Stimulated activated CD8-positive, alpha-beta memory T cell treated with anti-CD3 and anti-CD28 coated beads, Interleukin-2, amount 100 ng/mL, for 48 hours (primary cell): ENCODE measurements at places on chromosomes 1 and 21.

DNA sequence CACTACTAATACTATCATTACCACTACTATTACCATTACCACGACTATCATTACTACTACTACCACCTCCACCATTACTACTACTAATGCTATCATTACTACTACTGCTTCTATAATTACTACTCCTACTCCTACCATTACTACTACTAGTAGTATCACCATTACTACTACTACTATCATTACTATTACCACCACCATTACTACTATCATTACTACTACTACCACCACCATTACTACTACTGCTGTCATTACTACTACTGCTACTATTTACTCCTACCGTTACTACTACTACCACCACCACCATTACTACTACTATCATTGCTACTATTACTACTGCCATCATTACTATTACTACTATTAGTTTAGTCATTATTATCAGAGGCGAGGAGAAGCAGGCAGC is 140.9 kb upstream of the KCNJ15 start:
- DNase-seq, result no peak

- no peak for DNase-seq
Measured at GRCh38 chr1:153827168-153827964, 52.2 kb downstream of the SLC27A3 start.

- DNase-seq, result no peak
Measured at GRCh38 chr1:159005676-159006075, 4.0 kb upstream of the IFI16 start.

GRCh38 chr1:4128616-4129015 is 228.5 kb upstream of the C1orf174 start:
- no peak for DNase-seq

DNA sequence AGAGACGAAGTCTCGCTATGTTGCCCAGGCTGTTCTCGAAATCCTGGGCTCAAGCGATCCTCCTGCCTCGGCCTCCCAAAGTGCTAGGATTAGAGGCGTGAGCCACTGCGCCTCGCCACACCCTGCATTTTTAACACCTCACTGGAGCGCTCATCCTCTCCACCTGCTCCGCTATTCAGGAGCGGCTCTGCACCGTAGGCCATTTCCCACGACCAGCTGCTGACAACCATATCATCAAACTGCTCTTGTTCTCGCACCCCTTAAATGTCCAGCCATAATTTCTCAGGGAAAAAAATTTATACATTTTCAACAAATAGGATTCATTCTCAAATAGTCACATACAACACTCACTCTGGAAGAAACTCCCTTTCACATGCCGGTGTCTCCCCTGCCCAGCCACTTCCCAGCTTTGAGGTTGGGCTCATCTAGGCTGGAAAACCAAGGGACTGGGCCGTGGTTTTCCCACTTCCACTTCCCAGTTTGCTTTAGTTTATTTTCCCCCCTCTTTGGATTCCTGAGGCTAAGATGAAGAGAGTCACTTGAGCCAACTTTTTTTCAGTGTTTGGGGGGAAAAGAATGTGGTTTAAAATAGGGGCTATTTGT is 639 bp upstream of the IPO9 start:
- no peak for DNase-seq

- no peak for DNase-seq
Measured at GRCh38 chr1:37661401-37661800, 26.7 kb upstream of the RSPO1 start.

DNA sequence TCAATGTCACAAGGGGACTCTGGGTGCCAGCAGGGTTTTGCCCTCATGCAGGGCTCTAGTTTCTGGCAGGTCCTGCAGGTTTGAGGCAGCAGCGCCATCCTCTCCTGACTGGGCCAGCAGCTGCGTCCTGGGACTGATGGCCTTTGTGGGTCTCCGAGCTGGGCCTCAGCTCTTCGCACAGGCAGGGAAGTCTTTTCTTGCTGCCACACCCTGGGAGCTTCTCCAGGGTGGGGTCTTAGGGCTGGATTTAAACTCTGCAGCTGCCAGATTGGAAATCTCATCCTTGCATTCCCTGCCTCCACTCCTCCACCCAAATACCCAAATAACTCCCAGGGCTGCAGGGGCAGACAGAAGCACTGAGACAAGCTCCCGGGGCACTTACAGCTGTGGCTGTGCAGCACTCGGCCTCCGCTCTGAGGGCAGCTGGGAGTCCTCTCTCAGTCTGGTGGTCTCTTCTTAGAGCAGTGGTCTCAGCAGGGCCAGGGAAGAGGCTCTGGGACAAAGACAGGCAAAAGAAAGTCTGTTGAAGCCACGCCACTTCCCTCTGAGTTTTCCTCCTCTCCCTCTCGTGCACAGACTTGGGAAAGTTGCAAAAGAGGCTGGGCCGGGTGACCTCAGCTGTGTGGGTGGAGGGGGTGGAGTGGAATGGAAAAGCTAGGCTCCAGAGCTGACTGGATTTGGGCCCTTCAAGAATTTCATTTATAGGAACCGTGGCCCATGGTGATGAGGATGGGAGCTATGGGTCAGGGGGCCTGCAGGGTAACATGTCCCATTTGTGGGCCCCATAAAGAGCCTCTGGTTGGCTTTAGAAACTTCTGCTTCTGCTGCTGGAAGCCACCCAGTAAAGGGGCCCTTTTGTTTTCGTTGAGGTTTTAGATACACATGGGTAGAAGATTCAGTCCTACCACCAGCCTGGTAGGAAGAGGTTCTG is at the start of gene RAB7B:
TSS of gene RAB7B (minus strand) at position 525 of the 931 bp plus-strand sequence. CDS start 9,260 bp downstream, outside the sequence.
- DNase-seq, result no peak
